ENCODE measurements at places on chromosomes 6 and 20.

DNA sequence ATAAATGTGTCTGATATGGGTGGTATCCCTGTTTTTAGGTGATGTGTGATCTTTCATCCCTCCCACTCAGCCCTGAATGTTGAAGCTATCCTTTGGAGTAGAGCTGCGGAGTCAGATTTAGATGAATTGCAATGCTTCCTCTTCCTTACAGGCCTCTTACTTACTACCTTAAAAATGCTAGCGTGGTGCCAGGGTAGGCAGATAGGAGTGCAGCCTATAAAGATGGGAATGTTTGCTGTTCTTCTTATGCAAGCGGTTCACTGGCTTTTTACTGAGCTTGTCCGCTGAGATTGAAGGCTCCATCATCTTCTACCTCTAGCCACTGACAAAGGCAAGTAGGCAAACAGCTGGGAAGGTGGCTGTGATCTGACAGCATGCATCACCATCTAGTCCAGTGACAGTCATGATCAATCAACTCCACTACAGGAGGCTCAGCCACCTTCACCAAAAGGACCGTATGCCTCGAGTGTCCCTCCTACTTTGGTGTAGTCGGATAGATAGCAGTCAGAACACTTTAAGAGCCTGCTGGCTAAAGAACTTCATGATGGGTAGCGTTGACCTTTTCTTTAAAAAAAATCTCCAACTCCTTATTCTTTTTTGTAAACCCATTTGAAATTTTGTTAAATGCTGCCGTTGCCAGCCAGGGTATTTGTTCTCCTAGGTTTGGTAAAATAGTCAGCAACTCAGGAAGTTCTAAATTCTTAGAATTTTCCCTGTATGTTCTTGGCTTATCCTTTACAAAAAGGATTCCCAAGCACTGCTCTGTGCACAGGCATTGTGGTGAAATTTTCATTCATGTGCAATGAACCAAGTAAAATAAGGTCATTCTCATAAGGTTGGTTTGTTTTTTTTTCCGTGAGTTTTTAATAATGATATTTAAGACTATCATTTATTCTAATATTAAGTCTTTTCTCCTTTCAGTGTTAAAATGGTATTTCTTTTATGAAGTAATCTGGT is 169.6 kb downstream of the MTHFD1L start:
- H3K36me3 ChIP-seq, result no peaks in the 10 kb centered on the region
- peaks cover 5% of the 10 kb centered on the region for H3K4me1 ChIP-seq
- no peak for DNase-seq
- peak overlapping the region; percentile 8 for H3K27ac ChIP-seq
- no peaks in the 10 kb centered on the region for H3K27me3 ChIP-seq

DNA sequence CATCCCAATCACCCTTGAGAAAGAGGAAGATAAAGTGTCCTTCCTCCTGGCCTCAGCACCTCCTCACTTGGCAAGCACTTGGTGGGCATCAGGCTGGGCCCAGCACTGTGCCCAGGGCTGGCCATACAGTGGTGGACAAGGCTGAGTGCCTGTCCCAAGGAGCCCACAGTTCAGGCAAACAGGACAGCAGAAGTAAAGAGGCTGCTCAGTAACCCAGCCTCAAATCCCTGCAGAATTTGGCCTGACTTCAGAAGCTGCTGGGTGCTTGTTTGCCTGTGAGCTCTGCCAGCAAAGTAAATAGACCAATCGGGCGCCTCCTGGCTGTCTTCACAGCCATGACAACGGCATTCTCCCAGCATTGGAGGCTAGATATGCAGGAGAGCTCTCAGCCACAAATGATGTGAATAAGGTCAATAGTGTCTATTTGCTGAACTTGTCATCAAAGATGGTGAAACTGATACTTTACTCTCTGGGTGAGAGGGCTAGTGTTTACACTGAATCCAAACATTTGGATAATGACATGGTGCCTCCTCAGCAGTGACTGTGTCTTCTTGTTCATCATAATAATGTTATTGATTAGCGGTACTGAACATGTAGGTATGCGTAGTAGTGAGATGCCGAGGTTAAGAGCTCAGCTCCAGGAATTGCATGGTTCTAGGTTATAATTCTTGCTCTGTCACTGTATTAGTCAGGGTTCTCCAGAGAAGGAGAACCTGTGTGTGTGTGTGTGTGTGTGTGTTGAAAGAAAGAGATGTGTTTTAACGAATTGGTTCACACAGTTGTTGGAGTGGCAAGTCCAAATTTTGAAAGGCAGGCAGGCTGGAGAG is 36.9 kb upstream of the FANCE start:
- no peaks in the 10 kb centered on the region for H3K27me3 ChIP-seq
- H3K4me3 ChIP-seq, result no peak overlapping the region
- H3K36me3 ChIP-seq, result no peaks in the 10 kb centered on the region
- DNase-seq, result no peak

DNA sequence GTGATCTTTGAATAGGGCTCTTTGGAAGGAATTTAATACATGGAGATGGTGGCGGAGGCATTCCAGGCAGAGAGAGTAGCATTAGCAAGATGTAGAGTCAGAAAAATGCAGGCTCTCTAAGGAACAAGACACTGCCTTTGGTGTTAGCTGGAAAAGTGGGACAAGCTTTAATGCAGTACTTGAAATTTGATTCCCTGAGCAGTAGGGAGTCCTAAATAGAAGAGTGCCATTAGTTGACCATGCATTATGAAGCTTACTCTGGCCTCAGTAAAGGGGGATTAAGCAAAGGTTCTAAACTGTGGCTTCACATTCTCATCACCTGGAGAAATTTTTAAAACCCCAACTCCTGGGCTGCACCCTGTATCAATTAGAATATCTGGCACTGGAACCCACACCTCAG is 494.8 kb upstream of the SOX4 start:
- no peaks in the 10 kb centered on the region for H3K27me3 ChIP-seq
- H3K4me1 ChIP-seq, result no peaks in the 10 kb centered on the region
- DNase-seq, result no peak
- no peak overlapping the region for H3K4me3 ChIP-seq
- no peaks in the 10 kb centered on the region for H3K36me3 ChIP-seq

GRCh38 chr6:60867548-60867947 is 1418.5 kb downstream of the KHDRBS2 start:
- H3K4me3 ChIP-seq, result no peak overlapping the region
- H3K27me3 ChIP-seq, result no peaks in the 10 kb centered on the region
- no peaks in the 10 kb centered on the region for H3K36me3 ChIP-seq
- H3K27ac ChIP-seq, result no peak overlapping the region

- H3K27me3 ChIP-seq, result peaks cover 18% of the 10 kb centered on the region
- H3K36me3 ChIP-seq, result no peaks in the 10 kb centered on the region
- DNase-seq, result no peak
- no peak overlapping the region for H3K4me3 ChIP-seq
- H3K4me1 ChIP-seq, result no peaks in the 10 kb centered on the region
These were observed 602 bp upstream of the HLA-DPB1 start for GRCh38 chr6:33075208-33075567.

DNA sequence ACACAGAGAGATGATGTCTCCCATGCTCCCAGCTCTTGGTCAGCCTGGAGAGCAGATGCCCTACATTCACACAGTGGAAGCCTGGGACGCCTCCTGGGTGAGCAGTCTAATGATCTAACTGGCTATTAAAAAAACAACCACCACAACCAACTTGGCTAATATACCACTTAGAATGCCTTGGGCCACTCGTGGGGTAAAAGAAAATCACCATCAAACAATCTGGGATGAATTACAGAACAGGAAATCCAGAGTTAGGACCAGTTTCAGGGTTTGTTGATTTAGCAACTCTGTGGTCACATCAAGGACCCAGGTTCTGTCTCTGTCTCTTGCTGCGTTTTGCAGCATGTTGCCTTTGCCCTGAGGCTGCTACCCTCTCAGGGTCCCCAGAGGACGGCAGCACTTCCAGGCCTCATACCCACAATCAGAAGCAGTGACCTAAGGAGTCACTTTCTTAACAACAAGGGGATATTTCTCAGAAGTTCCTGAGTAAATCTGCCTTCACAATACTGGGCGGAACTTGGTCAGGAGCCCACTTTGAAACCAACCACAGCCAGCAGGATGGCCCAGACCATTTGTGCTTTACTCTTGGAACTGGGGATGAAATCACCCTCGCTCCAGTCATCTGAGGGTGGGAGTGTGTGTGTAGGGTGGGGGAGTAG is 118.7 kb downstream of the CLIC5 start:
- H3K4me1 ChIP-seq, result no peaks in the 10 kb centered on the region
- no peaks in the 10 kb centered on the region for H3K27me3 ChIP-seq
- H3K36me3 ChIP-seq, result no peaks in the 10 kb centered on the region
- no peak overlapping the region for H3K27ac ChIP-seq

GRCh38 chr6:20438462-20439070 is 36.9 kb downstream of the E2F3 start:
- H3K27ac ChIP-seq, result no peak overlapping the region
- H3K4me1 ChIP-seq, result no peaks in the 10 kb centered on the region
- no peak overlapping the region for H3K4me3 ChIP-seq

DNA sequence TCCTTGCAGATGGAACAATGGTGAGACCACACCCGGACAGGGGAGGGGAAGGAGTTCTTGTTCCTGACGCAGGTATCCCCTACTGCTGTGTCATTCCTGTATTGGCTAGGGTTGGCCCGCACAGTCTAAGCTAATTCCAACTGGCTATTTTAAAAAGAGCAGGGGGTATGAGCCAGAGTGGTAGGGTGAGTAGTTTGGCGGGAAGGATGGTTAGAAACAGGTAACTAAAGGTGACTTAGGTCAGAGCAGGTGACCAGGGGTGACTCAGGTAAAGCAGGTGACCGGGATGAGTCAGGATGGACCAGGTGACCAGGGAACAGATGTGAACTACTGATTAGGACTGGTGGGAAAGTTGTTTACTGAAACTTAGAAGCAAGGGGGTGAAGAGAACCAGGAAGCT is 58.0 kb downstream of the ZNF292 start:
- peaks cover 14% of the 10 kb centered on the region for H3K36me3 ChIP-seq
- no peak for DNase-seq
- H3K4me3 ChIP-seq, result no peak overlapping the region
- H3K27me3 ChIP-seq, result no peaks in the 10 kb centered on the region
- H3K4me1 ChIP-seq, result peaks cover 33% of the 10 kb centered on the region
- no peak overlapping the region for H3K27ac ChIP-seq

GRCh38 chr20:53223626-53224172 is 251.5 kb downstream of the TSHZ2 start:
- H3K27me3 ChIP-seq, result peaks cover 5% of the 10 kb centered on the region
- H3K27ac ChIP-seq, result no peak overlapping the region
- H3K4me1 ChIP-seq, result no peaks in the 10 kb centered on the region
- H3K4me3 ChIP-seq, result no peak overlapping the region

Measured in Panc1 (cell line).